ENCODE measurements at places on chromosomes 13 and 19.

- no peak for DNase-seq
These were observed 350.5 kb downstream of the GPC6 start for GRCh38 chr13:93577105-93577504.

DNA sequence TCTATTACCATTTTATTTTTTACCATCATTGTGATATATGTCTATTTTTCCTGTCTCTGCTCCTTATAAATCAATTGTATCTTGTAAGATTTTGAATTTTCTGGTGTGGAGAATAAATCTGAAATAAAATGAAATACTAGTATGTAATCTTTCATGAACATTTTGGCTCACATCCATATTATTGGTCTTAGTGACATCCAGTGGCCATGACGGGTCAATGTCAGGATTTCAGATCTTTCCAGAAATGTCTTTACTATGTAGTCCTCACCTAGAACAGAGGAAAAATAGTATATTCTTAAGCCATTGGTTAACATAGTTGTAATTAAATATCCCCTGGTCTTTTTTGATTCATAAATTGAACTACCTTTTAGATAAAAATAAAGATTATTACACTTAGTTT lies 109.8 kb upstream of the GPC6 start:
- no peak for DNase-seq

- no peak for DNase-seq
These were observed 1.1 kb upstream of the KCTD15 start for GRCh38 chr19:33795370-33796163.

GRCh38 chr19:6086068-6086788 lies 24.1 kb downstream of the RFX2 start:
- DNase-seq: no peak

DNA sequence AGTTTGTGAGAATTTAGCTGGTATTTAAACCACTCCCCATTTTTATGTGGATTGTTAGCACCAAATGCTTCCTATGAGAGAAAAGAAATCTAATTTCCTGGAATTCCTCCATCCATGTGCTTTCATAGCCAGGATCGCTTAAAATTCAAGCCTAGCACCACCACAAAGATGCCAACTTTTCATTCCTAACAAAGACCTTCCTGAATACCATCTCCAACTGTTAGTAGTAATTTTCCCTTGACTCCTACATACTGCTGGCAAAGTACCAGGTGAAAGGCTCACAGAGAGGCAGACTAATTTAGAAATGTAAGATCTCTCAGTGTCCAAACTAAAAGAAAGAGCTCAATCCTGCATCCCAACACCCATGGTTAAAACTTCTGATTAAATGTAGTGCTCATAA lies 386.3 kb downstream of the KCTD12 start:
- no peak for DNase-seq

GRCh38 chr19:18057557-18057956 lies 29.2 kb downstream of the IL12RB1 start:
- no peak for DNase-seq

DNA sequence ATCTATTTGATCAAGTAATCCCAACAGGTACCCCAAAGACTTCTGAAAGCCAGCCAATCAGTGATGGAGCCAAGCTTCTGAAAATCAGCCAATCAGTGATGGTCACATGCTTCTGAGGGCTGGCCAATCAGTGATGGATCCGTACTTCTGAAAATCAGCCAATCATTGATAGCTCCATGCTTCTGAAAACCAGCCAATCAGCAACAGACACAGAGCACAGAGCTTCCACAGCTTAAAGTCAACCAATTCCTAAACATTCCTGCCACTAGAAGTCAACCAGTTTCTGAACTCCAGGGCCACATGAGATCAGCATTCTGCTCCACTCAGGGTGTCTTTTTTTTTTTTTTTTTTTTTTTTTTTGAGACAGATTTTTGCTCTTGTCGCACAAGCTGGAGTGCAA lies 8.2 kb upstream of the HSD17B14 start:
- DNase-seq: no peak

GRCh38 chr19:30228835-30229524 lies 143.2 kb upstream of the ZNF536 start:
- no peak for DNase-seq

All from stimulated activated CD8-positive, alpha-beta memory T cell treated with anti-CD3 and anti-CD28 coated beads, Interleukin-15, amount 100 ng/mL, for 1 hour (primary cell).